ENCODE measurements at places on chromosomes 1 and 21.

- DNase-seq: no peak
Observed at GRCh38 chr1:198253668-198254067, 96.9 kb downstream of the NEK7 start.

- DNase-seq: no peak
Observed at GRCh38 chr1:59879996-59880505, 46.5 kb downstream of the CYP2J2 start.

- DNase-seq: no peak
Observed at GRCh38 chr1:170729225-170730002, 65.5 kb downstream of the PRRX1 start.

DNA sequence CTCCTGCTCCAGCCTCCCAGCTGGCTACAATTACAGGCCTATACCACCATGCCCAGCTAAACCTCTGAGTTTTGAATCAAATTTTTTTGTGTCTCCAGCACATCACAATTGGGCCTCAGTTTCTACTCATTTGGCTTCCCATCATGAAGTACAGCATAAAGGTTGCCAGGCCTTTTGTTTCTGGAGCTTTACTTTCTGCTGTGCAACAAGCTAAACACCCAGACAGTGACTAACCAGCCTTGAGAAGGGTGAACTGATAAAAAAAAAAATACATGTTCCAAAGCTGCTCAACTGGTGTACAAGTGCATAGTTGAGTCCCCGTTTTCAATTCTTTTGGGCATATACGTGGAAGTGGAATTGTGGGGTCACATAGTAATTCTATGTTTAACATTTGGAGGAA lies 25.1 kb downstream of the TIAM1 start:
- no peak for DNase-seq

GRCh38 chr1:93692983-93693591 lies 11.4 kb upstream of the BCAR3 start:
- no peak for DNase-seq

DNA sequence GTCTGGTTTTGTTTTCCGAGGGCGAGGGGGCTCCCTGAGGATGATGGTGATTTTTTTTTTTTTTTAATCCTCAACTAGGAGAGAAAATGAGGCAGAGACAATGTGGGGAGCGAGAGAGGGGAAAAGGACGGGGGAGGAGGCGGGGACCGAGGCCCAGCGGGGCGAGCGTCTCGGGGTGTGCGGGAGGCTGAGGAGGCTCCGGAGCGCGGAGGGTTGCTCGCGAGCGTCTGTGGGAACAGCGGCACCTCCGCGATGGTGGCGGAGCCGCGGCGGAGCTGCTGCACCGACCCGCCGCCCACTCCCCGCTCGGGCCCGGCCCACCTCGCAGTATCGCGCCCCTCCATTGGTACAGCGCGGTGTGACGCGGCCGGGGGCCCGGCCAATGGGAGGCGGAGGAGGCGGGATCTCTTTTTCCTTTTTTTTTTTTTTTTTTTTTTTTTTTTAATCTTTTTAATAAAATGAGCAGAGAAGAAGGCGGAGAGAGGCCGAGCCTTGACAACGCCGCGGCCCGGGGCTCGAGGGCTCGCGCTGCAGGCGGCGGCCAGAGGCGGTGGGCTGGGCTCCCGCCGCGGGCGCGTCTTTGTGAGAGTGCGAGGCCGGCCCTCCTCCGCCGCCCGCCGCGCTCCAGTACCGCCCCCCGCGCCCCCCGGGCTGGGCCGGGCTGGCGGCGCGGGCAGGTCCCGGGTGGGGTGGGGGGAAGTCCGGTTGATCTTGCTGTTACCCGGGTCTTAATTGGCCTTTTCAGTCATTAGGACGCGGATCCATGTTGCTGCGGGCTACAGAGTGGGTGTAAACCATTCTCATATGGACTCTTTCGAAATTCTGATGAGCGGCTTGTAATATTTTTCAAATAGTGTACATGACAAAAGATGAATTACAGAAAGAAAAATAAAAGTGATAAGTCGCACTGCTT lies at the start of gene RERE:
Gene RERE (minus strand): TSS at position 229 of the 913 bp plus-strand sequence.
- DNase-seq: peak; percentile 96

GRCh38 chr1:234724516-234725176 lies 114.7 kb upstream of the IRF2BP2 start:
- no peak for DNase-seq

DNA sequence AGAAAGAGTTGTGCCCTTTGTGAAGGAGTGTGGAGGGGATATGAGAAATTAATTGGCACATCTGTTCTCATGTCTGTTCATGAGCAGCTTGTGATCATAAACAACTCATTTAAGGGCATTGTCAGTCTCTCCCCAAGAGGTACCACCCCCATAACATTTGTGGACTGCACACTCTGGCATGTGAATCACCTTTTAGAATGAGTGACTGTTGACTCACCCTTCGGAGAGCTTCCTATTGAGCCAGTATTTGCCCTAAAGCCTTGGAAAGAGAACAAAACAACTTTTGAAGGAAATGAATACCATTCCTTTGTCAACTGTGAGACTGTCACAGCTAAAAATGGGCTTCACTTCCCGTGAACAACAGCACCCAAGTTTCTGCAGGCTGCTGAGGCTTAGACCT lies 27.5 kb upstream of the MYSM1 start:
- no peak for DNase-seq

DNA sequence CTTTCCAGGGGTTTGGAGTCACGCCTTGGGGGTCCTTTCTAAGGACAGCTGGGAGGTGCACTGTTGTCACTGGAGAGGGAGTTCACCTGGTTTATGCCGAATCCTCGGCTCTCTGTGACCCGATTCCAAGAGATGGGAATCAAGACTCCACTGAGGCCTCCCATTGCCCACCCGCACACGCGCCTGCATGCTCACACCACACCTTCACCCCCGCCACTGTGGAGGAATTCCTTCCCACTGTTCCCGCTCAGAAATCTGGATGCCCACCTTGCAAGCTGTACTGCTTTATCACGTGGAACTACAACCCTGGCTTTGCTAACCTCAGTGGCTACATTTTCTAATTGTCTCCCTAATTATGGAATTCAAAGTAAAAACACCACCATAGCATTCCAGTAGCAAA lies 29.2 kb downstream of the PGBD5 start:
- DNase-seq: no peak

GRCh38 chr1:68213843-68214242 lies 18.5 kb downstream of the WLS start:
- DNase-seq: no peak

GRCh38 chr1:75170981-75171380 lies 36.8 kb downstream of the LHX8 start:
- no peak for DNase-seq

DNA sequence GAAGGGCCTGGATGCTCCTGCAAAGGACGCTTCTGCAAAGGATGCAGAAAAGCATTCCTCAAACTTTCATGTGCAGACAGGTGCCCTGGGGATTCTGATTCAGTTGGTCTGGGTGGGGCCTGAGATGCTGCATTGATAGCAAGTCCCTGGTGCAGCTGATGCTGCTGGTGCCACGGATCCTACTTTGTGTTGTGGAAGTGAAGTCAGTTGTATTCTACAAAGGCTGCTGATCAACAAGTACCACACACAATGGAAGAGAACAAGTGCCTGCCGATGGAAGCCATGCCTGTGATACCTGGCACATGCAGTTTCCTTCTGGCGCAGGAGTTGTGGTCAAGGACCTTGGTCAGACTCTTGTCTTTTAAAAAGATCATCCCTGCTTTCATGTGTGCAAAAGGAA lies 478.8 kb downstream of the CAMTA1 start:
- no peak for DNase-seq

- no peak for DNase-seq
Observed at GRCh38 chr1:78549891-78550290, 59.1 kb downstream of the PTGFR start.

GRCh38 chr1:168958562-168959289 lies 147.8 kb upstream of the ATP1B1 start:
- no peak for DNase-seq

- no peak for DNase-seq
Observed at GRCh38 chr1:201318504-201319340, 35.4 kb downstream of the PKP1 start.

GRCh38 chr1:240402326-240402725 lies 209.6 kb downstream of the GREM2 start:
- no peak for DNase-seq

- DNase-seq: no peak
Observed at GRCh38 chr21:42732033-42732410, 78.6 kb downstream of the PDE9A start.

GRCh38 chr1:10108948-10109708 lies 76.4 kb downstream of the UBE4B start:
- DNase-seq: no peak

DNA sequence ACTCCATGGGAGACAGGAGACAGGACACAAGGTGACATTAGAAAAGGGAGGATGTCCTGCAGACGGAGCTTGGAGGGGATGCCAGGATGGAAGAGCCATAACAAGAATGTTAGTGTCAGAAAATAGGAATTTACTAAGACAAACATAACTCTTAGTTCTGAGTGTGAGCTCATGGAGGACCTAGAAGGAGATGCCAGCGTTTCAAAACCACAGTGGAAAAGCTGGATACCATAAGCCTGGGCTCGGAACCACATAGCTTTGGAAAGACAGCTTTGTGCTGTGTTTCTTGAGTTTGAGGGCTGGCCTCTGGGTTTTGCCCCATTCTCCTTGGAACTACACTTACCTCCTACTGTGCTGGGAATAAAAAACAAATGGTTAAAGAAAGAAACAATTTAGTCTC lies 128.4 kb downstream of the S1PR1 start:
- no peak for DNase-seq

GRCh38 chr1:11671544-11672286 lies 7.7 kb downstream of the FBXO6 start:
- DNase-seq: no peak

DNA sequence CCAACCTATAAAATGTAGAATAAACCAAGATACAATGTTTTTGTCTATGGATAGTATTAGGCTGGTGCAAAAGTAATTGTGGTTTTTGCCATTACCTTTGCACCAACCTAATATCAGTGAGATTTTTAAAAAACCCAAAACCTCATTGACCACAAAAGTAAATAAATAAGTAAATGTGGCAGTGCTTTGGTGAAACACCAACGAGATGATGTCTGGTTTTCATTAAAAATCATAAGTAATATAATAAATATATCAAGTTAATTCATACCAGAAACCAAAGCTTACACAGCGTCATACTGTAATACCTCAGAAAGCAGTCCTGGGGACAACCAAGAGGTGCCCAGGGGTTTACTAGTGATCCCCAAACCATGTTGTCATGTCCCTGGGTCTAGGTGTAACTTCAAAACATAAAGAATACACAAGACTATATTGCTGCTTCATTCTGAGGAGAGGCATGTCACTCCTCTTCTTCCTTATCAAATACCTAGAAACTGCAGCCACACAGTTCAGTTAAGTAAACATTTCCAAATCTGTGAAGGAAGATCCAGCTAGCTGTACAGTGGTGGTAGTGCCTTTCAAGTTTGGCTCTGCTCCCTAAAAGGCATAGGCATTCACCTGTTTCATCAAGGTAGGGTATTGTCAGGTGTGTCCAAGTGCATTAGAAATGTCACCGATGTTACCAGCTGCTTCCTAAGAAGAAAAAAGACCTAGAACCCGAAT lies 51.6 kb upstream of the ZC3H11B start:
- DNase-seq: no peak

- no peak for DNase-seq
Observed at GRCh38 chr1:30615816-30616590, 107.4 kb downstream of the MATN1 start.

DNA sequence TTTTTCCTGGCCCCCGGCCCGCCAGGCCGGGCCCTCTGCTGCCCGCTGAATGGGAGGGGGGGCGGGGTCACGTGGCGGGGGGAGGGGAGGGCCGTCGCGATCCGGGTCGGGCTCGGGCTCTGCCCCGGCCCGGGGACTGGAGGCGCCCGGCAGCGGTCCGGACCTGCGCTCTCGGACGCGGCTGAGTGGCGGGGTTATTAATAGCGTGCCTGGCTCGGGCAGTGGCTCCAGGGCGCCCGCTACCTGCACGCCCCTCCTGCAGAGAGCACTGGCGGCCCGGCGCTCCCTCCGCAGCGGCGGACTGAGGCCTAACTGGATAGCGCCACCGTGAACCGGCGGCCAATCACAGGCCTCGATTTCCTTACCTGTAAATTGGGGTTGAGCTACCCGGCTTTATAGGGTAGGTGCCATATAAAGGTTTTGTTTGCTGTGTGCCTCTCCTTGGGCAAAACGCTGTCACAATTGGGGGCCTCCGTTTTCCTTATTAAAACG lies 28.1 kb downstream of the AHDC1 start:
- DNase-seq: no peak

DNA sequence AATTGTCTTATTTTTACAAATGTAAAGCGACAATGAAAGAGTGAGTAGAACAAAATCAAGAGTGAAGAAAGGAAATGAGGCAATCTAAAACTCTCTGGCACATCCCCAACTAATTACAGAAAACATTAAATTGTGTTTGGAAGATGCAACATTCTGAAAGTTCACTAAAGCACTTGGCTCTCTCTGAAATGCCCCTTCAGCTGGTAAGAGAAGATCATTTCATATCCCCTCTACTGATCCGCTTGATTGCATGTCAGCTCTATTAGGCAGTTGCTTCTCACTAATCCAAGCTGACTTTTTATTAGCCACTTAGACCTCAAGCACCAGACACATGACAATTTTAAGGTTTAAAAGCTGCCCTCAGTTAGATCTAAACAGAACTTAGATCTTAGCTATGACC lies 262.8 kb upstream of the PRMT6 start:
- DNase-seq: no peak

DNA sequence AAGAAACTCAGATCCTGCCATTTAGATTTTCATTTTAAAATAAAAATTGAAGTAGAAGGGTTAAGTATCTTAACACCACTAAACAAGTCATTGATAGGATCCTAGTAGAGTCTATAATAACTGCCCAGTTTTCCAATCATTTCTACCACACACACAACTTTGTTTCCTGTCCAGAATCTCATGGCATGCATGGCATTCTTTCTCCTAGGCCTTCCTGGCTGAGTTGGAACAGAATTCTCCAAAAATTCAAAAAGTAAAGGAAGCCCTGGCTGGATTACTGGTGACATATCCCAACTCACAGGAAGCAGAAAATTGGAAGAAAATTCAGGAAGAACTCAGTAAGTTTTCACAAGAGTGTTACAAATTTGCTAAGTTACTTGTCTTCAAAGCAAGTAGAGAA lies 111.4 kb upstream of the BMP8A start:
- DNase-seq: no peak

DNA sequence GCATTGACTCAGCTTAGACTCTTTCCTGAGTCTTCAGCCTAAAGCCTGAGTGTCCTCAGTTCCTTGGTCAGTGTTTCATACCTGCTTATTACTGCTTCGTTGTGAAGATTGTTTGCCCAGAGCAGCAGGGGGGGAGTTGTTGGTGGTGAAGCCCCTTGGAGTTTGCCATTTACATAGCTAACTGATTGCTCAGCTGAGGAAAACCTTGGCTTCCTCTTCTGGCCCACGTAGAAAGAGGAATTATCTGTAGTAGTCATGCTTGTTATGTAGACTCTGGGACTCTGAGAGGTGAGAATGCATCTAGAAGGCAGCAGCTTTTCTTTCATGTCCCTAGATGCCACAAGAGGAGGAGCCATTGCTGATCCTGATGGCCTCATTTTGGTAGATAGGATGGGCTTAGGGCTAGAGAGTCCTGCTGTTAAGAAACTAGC lies 125.9 kb downstream of the MAST2 start:
- no peak for DNase-seq

DNA sequence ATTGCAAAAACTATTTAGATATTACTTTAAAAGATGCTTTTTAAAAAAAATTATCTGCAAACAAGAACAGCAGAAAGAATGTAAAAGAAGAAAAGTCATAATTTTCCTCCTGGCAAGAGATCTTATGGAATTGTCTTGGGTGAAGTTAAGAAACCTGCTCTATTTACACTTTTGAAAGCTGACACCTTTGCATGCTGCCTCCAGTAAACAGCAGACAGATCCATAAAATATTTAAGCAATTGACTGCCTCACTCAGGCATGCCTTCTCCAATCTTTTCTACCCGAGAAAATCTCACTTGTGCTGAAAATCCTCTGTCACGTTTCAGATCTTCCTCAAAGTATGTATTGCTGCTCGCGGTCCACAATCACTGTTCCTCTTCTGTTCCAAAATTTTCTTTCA lies 107.9 kb upstream of the ZP4 start:
- no peak for DNase-seq
